ENCODE measurements at places on chromosomes 12 and 14. TPM values are rescaled to one million over a fixed set of nuclear protein-coding genes. Genes with fewer than 3 reads are reported as not detected.

The REC8 gene
- total RNA-seq = 4.6 TPM

The TPPP2 gene
- total RNA-seq = not detected

The CMKLR1 gene
- 7.4 TPM for total RNA-seq

The KRT6B gene
- 0.29 TPM for total RNA-seq

The FSCB gene
- 0.22 TPM for total RNA-seq

The DLK1 gene
- not detected for total RNA-seq

The POLE2 gene
- total RNA-seq = 19.2 TPM

The SMARCD1 gene
- total RNA-seq = 89.6 TPM

The NEUROD4 gene
- not detected for total RNA-seq
